Cerebellar cortex (tissue), 1 donor: ENCODE measurements at places on chromosomes 2 and 18.

DNA sequence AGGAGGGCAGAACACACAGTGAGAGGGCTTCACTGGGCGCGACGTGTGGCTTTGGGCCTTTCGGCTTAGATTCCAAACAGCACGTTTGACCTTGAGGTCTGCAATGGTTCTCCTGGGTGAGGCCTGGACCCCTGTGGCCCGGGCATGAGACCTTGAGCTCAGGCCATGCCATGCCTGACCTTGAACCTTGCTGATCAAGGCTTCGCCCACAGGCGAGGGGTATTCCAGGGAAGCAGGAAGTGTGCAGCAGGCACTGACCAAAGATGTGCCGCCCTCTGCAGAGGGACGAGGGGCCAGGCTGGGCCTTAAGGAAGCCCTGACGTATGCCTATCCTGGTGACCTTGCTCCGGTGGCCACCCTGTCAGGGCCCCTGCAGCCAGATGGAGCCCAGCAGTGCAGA, 178.3 kb upstream of the HDAC4 start:
- DNase-seq: no peak

GRCh38 chr2:53087874-53088461, 679.6 kb upstream of the CHAC2 start:
- DNase-seq: no peak

DNA sequence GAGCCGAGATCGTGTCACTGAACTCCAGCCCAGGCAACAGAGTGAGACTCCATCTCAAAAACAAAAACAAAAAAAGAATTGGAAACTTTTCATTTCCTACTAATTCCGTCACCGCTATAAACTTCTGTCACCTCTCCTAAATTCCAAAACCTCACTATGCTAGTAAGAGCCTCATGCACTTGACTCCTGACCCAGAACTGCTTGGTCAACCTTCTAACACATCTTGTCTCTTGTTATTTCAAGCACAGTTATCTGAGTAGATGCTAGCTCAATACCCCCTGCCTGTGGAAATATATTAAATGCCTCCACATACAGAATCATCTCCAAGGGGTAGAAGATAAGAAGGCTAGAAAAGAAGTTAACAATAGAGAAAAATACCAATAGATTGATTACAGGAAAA, 703.3 kb downstream of the NRXN1 start:
- no peak for DNase-seq

GRCh38 chr2:104538077-104538476, 315.8 kb upstream of the POU3F3 start:
- DNase-seq: no peak
